ENCODE measurements at places on chromosomes 6 and 20.

- DNase-seq: no peak
Measured at GRCh38 chr6:2718334-2719092, 32.2 kb downstream of the MYLK4 start.

GRCh38 chr20:36728986-36729385 lies 16.9 kb downstream of the NDRG3 start:
- DNase-seq: no peak

GRCh38 chr6:12250383-12250770 lies 39.8 kb upstream of the EDN1 start:
- no peak for DNase-seq

DNA sequence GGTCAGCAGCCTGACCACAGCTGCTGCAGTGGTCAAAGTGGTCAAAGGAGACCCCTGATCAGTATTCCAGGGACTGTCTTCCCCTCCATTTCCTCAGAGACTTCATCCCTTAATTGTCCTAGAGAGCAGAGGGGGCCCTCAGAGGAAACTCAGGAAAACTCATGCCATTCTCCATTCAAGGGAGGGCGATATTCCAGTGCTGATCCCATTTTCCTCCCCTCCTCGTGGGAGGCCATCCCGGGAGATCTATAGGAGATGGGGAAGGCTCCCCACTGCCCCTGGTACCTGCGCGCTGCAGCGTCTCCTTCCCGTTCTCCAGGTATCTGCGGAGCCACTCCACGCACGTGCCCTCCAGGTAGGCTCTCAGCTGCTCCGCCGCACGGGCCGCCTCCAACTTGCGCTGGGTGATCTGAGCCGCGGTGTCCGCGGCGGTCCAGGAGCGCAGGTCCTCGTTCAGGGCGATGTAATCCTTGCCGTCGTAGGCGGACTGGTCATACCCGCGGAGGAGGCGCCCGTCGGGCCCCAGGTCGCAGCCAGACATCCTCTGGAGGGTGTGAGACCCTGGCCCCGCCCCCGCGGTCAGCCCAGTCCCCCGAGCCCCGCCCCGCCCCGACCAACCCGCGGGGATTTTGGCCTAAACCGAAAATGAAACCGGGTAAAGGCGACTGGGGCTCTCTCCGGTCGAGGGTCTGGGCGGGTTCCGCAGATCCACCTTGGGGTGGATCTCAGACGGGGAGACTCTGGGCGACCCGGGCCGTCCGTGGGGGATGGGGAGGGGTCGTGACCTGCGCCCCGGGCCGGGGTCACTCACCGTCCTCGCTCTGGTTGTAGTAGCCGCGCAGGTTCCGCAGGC lies 878 bp downstream of the HLA-C start:
- peak; percentile 33 for DNase-seq

- DNase-seq: no peak
Measured at GRCh38 chr20:58421497-58421850, 32.4 kb downstream of the VAPB start.

- DNase-seq: no peak
Measured at GRCh38 chr6:108117427-108118358, 43.2 kb upstream of the OSTM1 start.

DNA sequence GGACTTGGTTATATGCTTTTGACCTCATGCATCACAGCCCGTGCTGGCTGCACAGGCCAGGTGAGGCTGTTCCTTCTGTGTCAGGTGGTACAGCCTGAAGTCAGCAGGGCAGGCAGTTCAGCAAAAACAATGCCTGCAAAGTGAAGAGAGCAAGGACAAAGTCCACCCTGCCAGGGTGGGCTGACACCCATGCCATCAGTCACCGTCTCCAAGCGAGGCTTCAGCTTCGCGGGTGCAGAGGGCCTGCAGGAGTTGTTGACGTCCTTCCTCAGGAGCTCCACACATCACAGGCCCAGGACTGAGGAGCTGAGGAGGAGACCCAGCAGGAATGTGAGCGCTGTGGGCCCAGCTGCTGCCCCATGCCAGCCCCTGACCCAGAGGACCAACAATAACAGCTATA lies 111.3 kb downstream of the SASH1 start:
- DNase-seq: no peak

DNA sequence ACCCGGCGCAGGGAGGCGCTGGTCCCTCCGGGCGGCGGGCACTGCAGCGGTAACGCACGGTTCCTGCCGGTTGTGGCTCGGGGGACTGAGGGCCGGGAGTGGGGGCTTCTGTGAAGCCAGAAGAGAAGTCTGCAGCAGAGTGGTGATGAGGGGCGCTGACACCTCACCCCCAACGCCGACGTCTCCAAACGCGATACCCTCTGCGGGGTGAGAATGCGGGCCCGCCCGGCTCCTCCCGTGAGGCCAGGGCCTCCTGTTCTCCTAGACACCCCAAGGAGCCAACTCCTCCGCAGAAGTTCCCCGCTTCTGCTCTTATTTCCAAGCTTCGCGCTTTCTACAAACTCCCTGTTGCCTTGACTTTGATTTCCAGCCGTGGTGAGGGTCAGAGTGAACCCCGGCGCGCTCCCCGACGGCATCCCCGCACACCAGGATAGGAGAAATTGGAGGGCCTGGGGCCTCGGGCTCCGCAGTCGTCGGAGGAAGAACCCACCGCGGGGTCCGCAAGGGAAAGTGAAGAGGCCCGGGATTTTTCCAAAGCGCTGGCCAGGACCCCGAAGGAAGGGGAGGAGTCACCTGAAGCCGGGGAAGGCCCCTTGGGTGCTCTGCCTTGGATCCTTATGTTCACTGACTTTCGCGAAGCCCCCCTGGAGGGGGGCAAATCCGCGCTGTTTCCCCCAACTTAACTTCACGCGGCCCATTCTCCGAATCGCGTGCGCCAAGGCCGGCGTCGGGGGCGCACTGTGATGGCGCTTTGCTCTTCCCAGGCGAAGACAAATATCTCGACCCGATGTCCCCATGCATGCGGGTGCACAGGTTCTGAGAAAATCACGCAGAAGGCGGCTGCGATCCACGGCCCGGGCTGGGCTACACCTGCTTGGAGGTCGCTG lies 3.1 kb upstream of the INSM1 start:
- DNase-seq: no peak
